Stimulated activated CD4-positive, alpha-beta T cell treated with anti-CD3 and anti-CD28 coated beads, Interleukin-4, amount 100 ng/mL, for 48 hours (primary cell): ENCODE measurements at places on chromosomes 16 and 17.

DNA sequence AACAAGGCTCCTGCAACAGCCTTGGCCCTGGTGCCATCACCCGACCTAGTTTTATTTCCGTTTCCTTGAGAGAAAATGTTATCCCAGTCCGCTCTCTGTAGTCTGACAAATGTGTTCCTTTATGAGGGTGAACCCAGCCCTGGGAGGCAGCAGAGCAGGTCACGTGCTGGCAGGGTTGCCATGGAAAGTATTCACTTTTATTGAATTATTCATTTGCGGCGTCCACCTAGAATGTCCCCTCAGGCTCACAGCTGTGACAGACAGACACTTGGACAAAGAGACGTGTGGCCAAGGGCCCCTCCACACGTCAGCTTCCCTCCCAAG, 90.0 kb downstream of the WSCD1 start:
- no peak for DNase-seq

DNA sequence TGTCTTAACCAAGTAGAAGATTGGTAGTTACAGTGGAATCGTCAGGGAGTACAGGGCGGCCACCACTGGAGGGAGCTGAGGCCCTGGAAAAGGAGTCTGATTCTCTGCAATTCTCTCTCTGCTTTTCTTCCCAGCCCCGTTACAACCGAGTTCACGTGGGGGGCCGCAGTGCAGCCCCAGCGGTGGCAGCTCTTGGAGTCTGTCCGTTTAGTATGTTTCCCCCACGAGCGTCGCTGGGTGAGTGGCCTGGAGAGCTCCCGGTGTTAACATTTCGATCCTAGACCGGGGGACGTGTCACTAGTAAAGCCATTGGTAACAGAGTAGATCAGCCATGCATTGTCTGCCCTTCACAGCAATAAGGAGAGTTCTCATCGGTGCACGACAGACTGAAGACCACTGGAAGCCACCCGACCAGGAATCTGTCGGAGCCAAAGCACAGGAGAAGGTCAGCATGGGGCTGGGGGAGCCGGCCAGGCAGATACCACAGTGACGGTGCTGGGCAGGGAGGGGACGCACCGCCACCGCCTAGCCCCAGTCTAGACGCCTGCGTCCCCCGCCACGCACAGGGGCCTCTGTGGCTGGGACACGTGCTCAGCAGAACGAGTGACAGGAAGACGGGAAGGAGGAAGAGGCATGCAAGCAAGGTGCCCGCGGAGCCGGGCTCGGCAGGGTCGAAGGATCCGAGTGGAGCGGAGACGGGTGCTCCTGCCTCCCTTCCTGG, 15.7 kb downstream of the SLC16A3 start:
- no peak for DNase-seq

DNA sequence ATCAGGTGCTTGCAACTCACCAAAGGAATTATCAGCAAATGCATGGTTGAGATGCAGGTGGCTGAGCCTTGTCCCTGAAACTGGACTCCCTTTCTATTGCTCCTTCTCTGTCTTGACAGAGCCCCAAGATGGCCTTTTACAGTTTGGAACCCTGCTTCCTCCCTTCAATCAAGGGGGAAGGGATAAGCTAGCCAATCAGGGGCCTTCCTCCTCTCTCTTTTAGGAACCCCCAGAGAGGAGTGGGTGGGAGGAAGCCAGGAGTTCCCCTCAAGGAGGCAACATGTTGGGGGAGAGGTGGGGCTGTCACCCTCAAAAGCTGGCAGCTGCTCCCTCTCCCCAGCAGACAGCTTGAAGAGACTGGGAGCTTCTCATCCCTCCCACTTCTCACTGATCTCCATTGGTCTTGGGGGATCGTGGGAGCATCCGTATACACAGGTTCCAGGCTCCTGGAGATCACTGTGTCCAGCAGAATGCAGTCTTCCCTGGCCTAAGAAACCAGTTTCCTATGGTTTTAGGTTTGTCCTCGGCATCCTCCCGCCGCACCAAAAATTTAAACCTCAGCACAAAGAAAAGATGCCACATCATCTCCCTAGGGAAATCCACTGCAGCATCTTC, 7.2 kb downstream of the RASL10B start:
- DNase-seq: no peak

DNA sequence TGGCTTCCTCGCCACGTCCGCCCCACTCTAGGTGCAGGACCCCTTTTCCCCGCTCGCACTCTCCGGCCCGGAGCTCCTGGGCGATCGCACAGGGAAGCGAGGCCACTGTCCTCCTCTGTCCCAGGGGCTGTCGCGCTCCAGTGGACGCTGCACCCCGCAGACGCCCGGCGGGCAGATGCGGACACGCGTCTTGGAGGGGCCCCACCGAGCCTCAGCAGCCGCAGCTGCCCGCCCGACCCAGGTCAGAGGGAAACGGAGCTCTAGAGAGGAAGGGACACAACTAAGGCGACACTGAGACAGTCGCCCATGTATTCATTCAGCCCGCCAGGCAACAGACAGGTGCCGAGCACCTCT, 726 bp upstream of the SLC13A5 start:
- DNase-seq: no peak

DNA sequence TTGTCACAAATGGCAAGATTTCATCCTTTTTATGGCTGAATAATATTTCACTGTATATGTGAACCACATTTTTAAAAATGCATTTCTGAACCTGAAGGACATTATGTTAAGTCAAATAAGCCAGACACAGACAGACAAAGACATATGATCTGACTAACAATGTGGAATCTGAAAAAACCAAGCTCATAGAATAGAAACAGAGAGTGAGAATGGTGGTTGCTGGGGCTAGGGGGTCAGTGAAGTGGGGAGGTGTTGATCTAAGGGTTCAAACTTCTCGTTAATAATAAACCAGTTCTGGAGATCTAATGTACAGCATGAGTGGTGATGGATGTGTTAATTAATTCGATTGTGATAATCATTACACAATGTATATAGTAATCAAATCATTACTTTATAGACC, 475.1 kb downstream of the WWOX start:
- no peak for DNase-seq

DNA sequence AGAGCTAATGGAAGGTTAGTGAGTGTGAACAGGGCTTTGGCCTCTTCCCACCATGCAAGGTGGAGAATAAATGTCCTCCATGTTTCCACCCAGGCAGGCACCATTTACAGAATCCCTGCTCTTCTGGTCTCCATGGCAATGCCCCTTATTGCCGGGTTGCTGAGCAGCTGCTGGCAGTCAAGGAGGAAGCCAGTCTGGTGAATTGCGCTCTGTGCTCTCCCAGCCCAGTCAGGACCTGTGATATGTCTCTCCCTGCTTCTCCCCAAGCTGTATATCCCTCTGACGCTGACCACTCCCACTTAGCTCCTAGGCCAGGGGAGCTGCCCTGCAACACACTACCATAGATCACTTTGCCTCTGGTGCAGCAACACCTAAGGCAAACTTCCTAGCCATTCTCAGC, 402.1 kb upstream of the ERCC4 start:
- DNase-seq: no peak

DNA sequence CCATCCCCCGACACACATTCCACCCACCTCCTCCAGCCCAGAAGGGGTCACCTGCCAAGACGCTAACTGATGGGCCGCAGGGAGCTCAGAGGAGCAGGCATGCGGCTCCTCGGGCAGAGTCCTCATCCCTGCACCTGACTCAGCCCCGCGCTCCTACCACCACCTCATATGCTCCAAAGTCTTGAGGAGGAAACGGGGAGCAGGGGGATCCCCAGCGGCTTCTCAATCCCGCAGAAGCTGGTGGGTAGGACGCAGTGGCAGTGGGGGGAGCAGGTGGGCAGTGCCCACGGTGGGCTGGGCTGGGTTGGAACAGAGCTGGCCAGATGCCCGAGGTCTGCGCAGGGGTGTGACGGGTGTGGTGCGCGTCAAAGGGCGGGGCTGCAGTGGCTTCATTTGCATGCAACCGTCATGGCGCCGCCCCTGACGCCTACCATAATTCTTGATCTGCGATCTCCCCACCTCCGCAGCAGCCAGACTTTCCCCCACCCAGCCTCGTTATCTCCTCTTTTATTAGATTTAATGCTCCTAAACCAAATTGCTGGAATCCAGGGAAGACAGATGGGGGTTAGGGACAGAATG, 39.0 kb upstream of the EMP2 start:
- DNase-seq: no peak

DNA sequence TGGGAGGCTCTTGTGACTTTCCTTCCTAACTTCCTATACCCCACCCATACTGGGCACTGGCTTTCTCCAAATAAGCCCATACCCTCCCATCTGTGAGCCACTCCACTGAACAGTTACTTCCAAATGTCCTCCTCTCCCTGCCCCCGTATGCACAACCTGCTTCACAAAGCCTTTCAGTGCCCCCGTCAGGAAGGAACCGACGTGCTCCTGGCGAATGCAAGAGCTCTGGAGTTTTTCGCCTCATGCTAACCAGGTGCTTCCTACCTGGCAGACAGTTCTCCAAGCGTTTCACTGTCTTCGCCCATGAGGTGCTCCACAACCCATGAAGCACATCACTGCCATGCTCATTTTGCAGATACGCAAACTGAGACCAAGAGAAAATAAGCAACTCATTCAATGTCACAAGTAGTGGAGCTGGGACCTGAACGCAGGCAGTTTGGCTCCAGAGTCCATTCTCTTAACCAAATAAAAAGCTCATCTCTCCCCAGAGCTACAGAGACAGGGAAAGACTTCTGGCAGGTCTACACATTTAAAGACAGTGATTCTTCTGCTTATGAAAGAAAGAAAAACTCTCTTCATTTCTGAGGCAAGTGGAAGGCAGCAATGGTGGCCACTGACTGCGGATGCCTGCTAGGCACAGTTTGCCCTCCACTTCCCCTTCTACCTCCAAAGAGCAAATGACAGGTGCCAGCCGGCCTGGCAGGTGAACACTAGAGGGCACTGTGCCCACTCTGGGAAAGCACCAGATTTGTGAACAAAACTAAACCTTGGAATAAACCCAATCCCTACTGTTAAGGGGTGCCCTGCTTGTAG, 23.8 kb downstream of the SPHK1 start:
- DNase-seq: peak; percentile 55

DNA sequence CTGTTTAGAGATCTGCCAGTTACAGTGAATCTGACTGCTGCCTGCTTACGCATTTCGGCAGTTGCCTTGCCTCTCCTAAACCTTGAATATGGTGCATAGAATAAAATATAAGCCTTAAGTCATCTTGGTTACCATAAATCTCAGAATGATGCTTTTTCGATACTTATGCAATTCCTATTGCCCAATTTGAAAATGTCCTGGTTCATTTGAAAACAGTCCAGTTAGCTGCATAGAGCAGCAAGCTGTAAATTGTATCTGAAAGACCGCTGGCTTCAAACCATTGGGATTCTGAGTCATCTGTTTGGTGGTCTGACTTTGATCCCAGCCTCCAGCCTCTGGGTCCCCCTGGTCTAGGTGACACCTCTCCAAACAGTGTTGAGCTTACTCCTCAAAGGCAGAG, 2.7 kb upstream of the PRKCA start:
- DNase-seq: no peak

GRCh38 chr16:12602811-12603698, 200.6 kb downstream of the CPPED1 start:
- DNase-seq: no peak

DNA sequence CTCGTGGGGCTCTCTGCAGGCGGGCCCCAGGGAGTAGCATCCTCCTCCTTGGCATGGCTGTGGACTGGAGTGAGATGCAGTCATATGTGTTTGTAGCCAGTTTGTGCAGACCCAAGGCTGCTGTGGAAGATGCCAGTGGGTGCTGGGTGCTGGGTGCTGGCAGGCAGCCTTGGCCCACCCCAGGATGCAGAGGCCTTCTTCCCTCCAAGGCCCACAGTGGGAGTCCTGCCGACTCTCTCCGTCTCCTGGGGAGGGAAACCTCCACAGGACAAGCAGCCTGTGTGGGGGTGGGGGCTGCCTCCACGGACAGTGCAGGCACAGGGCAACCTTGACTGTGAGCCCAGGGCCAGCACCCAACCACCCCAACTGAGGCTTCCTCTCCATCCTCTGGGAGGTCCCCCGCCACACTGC, 13.8 kb upstream of the TMEM92 start:
- no peak for DNase-seq

- DNase-seq: no peak
Measured at GRCh38 chr17:48592057-48592514, 1.5 kb downstream of the HOXB5 start.

- no peak for DNase-seq
Measured at GRCh38 chr16:81539009-81539758, 94.6 kb downstream of the CMIP start.

- DNase-seq: no peak
Measured at GRCh38 chr16:55017321-55017720, 86.7 kb downstream of the IRX5 start.

GRCh38 chr16:26692658-26693057, 374.1 kb upstream of the C16orf82 start:
- no peak for DNase-seq

GRCh38 chr17:32998887-32999228, 7.2 kb downstream of the SPACA3 start:
- no peak for DNase-seq

DNA sequence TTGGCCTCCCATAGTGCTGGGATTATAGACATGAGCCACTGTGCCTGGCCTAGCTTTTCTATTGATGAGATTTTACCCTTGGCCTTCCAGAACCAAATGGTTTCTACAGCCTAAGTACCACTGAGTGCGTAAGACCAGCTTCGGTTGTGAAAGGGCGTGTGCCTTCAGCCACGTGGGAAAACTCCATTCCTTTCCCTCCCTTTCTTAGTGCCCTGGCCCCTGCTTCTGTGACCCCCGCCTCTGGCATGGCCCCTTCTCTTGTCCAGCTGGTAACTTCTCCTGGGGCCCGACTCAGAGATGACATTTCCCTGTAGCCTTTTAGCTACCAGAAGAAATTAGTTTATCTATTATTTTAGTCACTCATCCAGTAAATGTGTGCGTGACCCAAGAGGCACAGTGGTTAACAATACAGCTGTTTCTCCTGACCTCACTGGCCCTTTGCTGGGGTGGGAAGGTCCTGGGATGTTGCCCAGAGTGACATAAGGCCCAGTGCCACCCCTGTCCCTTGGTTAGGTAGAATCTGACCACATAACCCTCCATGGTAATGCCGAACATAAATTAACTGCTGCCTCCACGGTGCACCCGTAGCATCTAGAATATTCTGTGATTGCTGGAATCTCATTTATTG, 97.3 kb downstream of the PLCG2 start:
- DNase-seq: no peak

GRCh38 chr16:87854053-87854906, 15.0 kb downstream of the SLC7A5 start:
- DNase-seq: no peak

DNA sequence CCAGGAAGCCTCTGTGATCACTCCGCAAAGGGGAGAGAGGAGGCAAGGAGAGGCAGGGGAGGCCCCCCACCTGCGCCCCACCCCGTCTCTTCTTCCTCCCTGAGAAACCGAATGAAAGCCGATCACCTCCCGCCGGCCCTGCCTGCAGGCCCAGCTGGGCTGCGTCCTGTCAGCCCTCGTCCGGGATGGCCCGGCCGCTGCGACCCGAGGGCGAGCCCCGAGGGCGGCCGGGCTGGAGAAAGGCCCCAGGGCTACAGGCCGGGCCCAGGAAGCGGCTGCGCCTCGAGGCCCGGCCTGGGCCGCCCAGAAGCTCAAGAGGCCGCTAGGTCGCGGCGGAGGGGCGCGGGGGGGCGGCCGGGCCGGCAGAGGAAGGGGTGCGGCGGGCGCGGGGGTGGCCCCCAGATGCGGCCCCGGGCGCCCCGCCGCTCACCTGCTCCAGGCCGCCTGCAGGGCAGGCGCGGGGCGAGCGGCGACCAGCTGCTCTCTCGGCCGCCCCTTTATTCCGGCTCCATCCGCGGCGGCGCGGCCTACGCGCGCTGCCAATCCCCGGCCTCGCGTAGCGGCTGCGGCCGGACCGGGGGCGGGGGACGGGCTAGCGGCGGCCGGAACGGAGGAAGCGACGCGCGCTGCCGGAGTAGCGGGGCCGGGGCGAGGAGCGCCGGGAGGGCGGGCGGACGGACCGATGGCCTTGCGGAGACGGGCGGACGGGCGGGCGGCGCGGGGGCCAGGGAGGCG, at the start of gene ZNF319:
ZNF319 (minus strand) TSS at position 702 of the 735 bp plus-strand sequence. CDS start 2,407 bp downstream, outside the sequence.
- DNase-seq: no peak
